Activated naive CD8-positive, alpha-beta T cell treated with anti-CD3 and anti-CD28 coated beads for 36 hours (primary cell): ENCODE measurements at places on chromosomes 6 and 20. TPM values are rescaled to one million over a fixed set of nuclear protein-coding genes. Genes with fewer than 3 reads are reported as not detected.
A peak's percentile ranks its signal among the peaks of the same experiment; 100 is the strongest.

Gene OXT
- not detected for total RNA-seq

Gene GJA10
- not detected for total RNA-seq

Gene GSTA2
- total RNA-seq = not detected

Gene MUC21
- not detected for total RNA-seq

DNA sequence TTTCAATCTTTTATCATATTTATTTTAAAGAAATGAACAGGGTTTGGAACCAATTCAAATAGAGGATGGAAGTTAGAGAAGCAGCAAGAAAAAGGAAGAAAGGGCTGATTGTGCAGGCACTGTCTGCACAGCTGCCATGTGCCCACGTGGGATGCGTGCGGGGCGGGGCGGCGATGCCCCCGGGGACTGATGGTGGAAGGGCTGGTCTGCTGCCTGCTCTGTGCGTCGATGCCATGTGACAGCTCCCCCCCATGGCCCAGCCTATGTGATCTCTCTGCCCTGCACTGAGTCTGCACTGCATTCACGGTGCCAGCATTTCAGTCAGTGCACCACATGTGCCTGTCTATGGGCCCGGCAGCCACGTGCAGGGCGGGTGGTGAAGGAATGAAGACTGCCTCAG lies 96.4 kb downstream of the IRF4 start:
- H3K36me3 ChIP-seq = peaks cover 77% of the 10 kb centered on the region
- peak overlapping the region; percentile 73 for H3K4me3 ChIP-seq
- DNase-seq = no peak
- peak overlapping the region; percentile 85 for H3K27ac ChIP-seq
- no peaks in the 10 kb centered on the region for H3K27me3 ChIP-seq
- peaks cover 89% of the 10 kb centered on the region for H3K4me1 ChIP-seq

DNA sequence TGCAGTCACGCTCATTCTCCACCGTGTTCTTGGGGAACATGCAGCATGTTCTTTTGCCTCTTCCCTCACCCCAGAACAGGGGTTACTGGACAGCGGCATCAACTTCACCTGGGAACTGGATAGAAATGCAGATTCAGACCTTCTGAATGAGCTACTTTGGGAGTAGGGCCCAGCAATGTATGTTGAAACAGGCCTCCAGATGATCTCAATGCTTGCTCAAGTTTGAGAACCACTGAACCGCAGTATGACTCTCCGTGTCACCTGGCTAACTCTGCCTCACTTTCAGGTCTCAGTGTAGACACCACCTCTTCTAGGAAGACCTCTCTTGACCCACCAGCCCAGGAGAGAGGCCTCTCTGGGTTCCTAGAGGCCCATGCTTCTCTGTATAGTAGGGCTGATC lies 4.9 kb downstream of the TRIB3 start:
- H3K27me3 ChIP-seq = no peaks in the 10 kb centered on the region
- peaks cover 19% of the 10 kb centered on the region for H3K4me1 ChIP-seq
- H3K4me3 ChIP-seq = no peak overlapping the region
- no peak for DNase-seq
- peaks cover 36% of the 10 kb centered on the region for H3K36me3 ChIP-seq

- no peak overlapping the region for H3K4me3 ChIP-seq
- H3K27me3 ChIP-seq = no peaks in the 10 kb centered on the region
- DNase-seq = no peak
- no peak overlapping the region for H3K27ac ChIP-seq
Observed at GRCh38 chr20:53343448-53343847, 250.2 kb downstream of the ZNF217 start.

GRCh38 chr20:32470025-32470861 lies 112.1 kb downstream of the ASXL1 start:
- H3K27ac ChIP-seq = peak overlapping the region; percentile 30
- peaks cover 10% of the 10 kb centered on the region for H3K4me1 ChIP-seq
- no peak for DNase-seq
- no peak overlapping the region for H3K4me3 ChIP-seq

DNA sequence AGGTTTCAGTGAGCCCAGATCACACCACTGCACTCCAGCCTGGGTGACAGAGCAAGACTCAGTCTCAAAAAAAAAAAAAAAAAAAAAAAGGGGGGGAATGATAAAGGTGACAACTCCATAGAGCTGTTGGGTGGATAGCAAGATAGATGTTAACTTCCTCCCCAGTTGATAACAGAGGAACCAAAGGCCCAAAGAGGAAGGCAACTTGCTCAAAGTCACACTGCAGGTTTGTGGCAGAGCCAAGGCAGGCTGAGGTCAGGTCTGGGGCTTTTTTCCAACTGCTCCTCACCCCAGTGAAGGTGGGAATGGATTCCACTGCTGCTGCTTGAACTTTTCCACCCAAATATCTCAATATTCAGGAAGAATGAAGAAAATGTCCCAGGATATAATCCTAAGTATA lies 26.7 kb downstream of the HCK start:
- DNase-seq = no peak
- no peaks in the 10 kb centered on the region for H3K36me3 ChIP-seq
- no peak overlapping the region for H3K4me3 ChIP-seq
- H3K27me3 ChIP-seq = peaks cover 11% of the 10 kb centered on the region
- H3K27ac ChIP-seq = no peak overlapping the region

DNA sequence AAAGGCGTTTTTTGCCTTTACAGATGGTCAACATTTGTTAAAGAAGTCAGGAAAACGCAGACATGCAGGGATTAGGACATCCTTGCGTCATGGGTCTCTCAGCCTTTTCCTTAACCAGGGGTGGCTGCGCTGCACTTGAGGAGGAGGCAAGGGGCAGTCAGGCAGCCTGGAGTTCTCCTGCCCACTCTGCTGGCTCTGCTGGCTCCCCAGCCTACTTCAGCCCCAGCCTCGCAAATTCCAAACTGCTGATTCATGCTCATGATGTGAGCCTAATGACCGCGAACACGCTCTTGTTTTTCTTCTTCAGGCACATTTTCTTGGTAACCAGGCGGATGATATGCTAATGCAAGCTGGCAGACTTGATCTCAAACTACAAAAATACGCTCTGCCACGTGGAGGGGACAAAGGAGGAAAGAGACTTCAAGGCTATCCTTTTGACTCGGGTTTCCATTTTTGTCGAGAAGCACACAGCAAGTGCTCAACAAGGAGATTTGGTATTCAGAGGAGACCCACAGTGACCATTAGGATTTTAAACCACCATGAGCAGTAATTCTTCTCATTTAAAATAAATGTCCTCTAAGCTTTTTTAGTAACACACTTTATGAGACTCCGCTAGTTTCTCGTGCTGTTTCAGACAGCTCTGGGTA lies 290.3 kb upstream of the STXBP5 start:
- H3K4me3 ChIP-seq = peak overlapping the region; percentile 6
- H3K36me3 ChIP-seq = no peaks in the 10 kb centered on the region
- H3K27ac ChIP-seq = no peak overlapping the region
- peaks cover 20% of the 10 kb centered on the region for H3K27me3 ChIP-seq
- peaks cover 8% of the 10 kb centered on the region for H3K4me1 ChIP-seq

GRCh38 chr6:22042706-22043105 lies 254.1 kb downstream of the PRL start:
- H3K36me3 ChIP-seq = no peaks in the 10 kb centered on the region
- H3K27ac ChIP-seq = no peak overlapping the region
- no peak for DNase-seq
- H3K27me3 ChIP-seq = peaks cover 8% of the 10 kb centered on the region
- H3K4me3 ChIP-seq = no peak overlapping the region
- peaks cover 6% of the 10 kb centered on the region for H3K4me1 ChIP-seq

- H3K4me1 ChIP-seq = peaks cover 34% of the 10 kb centered on the region
- H3K27ac ChIP-seq = peak overlapping the region; percentile 78
- H3K27me3 ChIP-seq = no peaks in the 10 kb centered on the region
Observed at GRCh38 chr6:31797588-31797987, 2.0 kb upstream of the VARS1 start.

GRCh38 chr6:107665382-107665781 lies 158.7 kb downstream of the SCML4 start:
- H3K27ac ChIP-seq = no peak overlapping the region
- H3K27me3 ChIP-seq = no peaks in the 10 kb centered on the region
- DNase-seq = no peak
- no peak overlapping the region for H3K4me3 ChIP-seq
- no peaks in the 10 kb centered on the region for H3K36me3 ChIP-seq

- H3K4me3 ChIP-seq = no peak overlapping the region
- H3K36me3 ChIP-seq = no peaks in the 10 kb centered on the region
- H3K27me3 ChIP-seq = no peaks in the 10 kb centered on the region
- no peaks in the 10 kb centered on the region for H3K4me1 ChIP-seq
- no peak for DNase-seq
- no peak overlapping the region for H3K27ac ChIP-seq
Observed at GRCh38 chr20:11355345-11355744, 562.3 kb upstream of the BTBD3 start.

- no peak overlapping the region for H3K27ac ChIP-seq
- no peak for DNase-seq
- no peak overlapping the region for H3K4me3 ChIP-seq
- no peaks in the 10 kb centered on the region for H3K4me1 ChIP-seq
- H3K27me3 ChIP-seq = no peaks in the 10 kb centered on the region
- H3K36me3 ChIP-seq = no peaks in the 10 kb centered on the region
Observed at GRCh38 chr20:55095745-55096400, 620.5 kb downstream of the DOK5 start.

GRCh38 chr20:34952671-34953070 lies 2.9 kb downstream of the GSS start:
- no peak for DNase-seq
- no peaks in the 10 kb centered on the region for H3K27me3 ChIP-seq
- H3K27ac ChIP-seq = no peak overlapping the region
- no peak overlapping the region for H3K4me3 ChIP-seq
- peaks cover 12% of the 10 kb centered on the region for H3K36me3 ChIP-seq

DNA sequence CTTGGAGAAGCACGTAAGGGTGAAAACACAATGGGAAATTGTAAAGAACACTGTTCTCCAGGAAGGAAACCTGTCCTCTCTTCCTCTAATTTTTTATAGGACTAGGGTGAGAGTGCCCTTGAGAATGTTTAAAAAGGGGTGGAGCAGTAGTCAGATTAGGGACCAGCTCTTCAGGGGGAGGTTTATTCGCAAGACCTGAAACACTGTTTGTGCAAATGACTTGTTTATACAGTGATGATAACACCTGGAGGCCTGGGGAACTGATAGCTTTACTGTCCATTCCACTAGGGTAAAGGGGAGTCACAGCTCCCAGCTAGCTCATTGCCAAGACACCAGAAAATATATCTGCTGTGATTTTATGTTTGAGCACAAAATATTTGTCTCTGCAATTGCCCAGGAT lies 8.1 kb upstream of the FUT9 start:
- H3K36me3 ChIP-seq = no peaks in the 10 kb centered on the region
- DNase-seq = no peak
- H3K27me3 ChIP-seq = no peaks in the 10 kb centered on the region
- no peak overlapping the region for H3K27ac ChIP-seq
- no peak overlapping the region for H3K4me3 ChIP-seq
